ENCODE measurements at places on chromosomes 12 and 14. TPM values are rescaled to one million over a fixed set of nuclear protein-coding genes. Genes with fewer than 3 reads are reported as not detected.

DNA sequence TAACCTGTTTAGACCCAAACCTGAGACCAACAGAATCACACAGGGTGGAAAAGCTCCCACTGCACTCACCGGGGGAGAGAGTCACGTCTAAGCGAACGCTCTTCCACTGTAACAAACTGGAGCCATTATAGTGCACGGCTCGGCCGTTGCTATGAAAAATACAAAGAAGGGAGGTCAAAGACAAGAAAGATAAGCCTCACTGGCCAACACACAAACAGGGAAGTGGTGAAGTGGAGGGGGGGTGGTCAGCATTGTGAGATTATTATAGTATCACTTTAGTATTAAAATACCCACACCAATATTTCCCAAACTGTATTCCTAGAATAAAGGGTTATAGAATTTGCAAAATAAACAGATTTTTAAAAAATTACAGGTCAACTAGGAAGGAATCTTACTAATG lies 90.9 kb downstream of the TRAFD1 start:
- DNase-seq: no peak

- no peak for DNase-seq
Observed at GRCh38 chr12:4957761-4958160, 48.1 kb downstream of the KCNA1 start.

SAV1 gene
- 16.3 TPM for total RNA-seq

GRCh38 chr12:130747867-130748740 lies 32.0 kb upstream of the RIMBP2 start:
- peak; percentile 89 for DNase-seq

SPTB gene
- total RNA-seq: 0.42 TPM

DNA sequence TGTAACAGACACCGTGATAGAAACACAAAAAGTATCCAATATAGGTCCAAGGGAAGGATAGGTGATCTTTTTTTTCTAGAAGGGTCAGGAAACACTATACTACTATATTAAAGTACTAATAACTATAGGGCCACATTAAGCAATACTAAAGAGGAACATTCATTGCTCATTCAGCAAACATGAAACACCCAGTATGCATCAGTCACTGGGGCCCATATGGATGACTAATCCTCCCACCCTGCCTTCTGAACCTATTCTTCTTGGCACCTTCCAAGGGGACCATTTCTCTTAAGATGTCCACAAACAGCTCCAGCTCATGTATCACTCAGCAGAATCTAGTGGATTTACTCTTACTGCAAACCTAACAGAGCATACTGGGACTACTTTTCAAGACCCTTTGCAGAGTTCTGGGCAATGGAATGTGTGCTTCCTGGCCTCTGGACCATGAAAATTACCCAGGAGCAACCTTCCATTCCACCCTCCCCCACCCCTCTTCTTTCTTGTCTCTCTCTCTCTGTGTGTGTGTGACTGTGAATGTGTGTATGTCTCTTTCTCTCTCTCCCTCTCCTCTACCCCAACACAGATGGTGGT lies 187.9 kb downstream of the EPS8 start:
- DNase-seq: no peak

DNA sequence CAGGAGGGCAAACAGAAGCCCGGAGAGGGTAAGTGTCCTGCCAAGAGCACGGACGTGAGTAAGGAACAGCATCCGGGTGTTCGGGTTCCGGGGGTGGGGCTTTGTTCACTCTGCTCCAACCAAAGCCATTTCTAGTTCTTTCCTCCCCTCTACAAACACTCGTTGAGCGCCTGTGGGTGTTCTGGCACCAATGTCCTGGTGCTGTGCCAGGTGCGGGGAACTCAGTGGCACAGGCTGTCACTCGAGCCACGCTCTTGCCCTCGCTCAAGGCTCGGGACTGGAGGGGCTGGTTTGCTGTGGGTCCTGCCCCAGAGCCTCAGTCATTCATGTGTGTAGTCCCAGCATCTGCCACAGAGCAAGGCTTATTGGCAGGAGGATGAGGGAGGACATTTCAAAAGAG lies 157.5 kb downstream of the CALM1 start:
- DNase-seq: no peak

- DNase-seq: peak; percentile 73
Observed at GRCh38 chr12:124480469-124481256, 86.7 kb downstream of the NCOR2 start.

GRCh38 chr14:71115821-71116567 lies 208.7 kb downstream of the PCNX1 start:
- no peak for DNase-seq

SMOC1 gene
- 0.55 TPM for total RNA-seq

DNA sequence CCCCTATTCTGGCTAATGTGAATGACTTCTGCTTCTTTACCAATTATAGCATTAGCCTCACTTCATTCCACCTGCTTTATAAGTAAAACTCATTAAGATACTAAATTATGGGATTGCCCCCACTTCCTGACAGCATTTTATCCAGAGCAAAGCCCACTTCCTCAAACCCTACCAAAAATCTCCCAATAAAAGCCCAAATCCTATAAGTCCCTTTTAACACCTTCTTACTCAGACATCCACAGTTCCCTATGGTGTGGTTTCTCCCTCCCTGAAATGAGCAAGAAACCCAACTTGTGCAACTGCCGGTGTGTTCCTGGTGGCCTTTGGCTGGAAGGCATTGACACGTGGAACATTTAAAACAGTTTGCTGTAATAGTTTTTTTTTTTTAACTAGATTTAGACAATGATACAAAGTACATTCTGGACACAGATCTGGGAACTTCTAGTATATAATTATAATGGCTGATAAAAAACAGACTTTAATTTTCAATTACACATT lies 53.1 kb downstream of the BRMS1L start:
- DNase-seq: no peak

B4GALNT1 gene
- total RNA-seq: 0.34 TPM

GRCh38 chr14:88681755-88682494 lies 110.8 kb downstream of the EML5 start:
- no peak for DNase-seq

SLC15A5 gene
- total RNA-seq: not detected

DNA sequence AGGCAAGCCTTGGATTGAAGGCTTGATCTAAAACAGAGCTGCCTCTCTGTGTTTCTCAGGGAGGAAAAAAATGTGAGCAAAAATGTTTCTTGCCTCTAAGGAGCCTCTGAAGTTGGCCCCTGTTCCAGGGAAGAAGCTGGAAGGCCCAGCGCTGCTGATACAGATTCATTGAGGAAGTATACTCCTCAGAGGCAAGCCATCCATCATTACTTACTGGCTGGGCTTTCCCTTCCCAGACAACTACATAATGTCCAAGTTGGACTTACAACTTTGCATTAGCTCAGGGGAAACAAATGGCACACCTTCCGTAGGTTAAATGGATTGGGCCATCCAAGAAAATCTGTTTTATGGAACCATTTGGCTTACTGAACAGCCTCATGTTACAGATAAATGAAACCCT lies 263.7 kb upstream of the SEL1L start:
- DNase-seq: no peak

DNA sequence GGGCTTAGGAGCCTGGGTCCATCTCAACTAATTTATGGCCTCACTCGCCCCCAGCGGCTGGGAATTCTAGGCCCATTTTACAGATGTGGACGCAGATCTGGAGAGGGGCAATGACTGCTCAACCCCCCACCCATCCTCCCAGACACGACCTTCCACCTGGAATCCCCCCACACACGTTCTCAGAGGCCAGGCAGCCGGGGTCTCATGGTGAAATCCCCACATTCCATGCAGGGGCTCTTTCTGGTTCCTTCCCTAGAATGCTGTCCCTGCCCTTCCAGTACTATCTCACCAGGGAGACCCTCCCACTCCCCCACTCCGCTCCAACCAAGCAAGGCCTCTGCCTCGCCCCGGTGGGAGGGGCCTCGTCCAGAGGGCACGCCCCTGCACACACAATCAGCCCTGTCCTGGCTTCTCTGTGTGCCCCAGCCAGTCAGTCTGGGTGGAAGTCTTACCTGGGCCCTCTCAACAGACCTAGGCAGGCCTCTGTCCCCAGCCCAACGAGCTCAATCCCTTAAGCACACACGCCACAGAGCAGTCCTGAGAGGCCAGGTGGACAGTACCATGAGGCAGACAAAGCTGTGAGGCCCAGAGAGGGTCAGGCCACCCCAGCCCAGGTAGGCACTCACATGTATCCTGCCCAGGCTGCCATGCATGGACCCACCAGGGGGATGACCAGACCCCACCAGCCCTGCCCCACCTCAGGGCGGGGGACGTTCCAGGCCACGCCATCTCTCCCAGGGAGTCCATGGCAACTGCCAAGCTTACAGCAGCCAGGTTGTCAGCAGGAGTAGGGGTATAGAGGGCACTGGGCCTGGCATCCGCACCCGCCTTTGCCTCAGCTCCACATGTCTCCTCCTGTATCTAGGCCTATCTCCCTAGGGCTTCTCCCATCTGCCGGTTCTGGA lies 1.3 kb upstream of the ANKRD9 start:
- peak; percentile 90 for DNase-seq

DNA sequence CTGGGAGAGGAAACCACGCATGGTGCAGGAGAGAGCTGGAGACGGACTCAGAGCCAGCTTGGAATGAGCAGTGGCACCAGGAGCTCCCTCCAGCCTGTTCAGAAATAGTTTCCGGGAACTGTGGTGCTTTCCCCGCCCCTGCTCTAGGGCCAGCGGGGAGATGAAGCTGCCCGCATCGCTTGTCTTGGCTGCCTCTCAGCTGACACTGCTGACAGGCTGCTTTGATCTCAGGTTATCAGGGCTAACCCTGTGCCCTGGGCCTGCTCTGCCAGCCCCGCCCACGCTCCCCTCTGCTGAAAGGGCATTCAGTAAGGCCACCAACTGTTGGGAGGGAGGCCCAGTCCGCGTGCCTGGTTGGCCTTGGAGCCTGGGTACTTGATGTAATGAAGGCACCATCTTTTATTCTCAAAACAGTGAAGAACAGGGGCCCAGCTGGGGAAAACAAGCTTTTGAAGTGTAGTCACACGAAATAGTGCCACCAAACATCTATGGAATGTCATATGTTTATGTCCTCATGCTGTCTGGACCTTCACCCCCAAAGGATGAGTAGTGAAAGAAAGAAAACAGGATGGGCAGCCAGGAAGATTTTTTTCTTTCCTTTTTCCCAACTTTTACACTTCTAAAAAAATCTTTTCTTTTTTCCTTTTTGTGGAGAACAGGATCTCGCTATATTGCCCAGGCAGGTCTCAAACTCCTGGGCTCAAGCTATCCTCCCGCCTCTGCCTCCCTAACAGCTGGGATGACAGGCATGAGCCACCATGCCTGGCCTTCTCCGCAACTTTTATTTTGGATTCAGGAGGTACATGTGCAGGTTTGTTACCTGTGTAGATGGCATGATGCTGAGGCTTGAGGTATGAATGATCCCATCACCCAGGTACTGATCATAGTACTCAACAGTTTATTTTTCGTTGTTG lies 115.9 kb upstream of the TBX3 start:
- DNase-seq: peak; percentile 35

ASPG gene
- 60.8 TPM for total RNA-seq

- no peak for DNase-seq
Observed at GRCh38 chr12:40831916-40832315, 139.7 kb downstream of the CNTN1 start.

CEP128 gene
- 5.6 TPM for total RNA-seq

STAB2 gene
- total RNA-seq: 2.0 TPM

DNA sequence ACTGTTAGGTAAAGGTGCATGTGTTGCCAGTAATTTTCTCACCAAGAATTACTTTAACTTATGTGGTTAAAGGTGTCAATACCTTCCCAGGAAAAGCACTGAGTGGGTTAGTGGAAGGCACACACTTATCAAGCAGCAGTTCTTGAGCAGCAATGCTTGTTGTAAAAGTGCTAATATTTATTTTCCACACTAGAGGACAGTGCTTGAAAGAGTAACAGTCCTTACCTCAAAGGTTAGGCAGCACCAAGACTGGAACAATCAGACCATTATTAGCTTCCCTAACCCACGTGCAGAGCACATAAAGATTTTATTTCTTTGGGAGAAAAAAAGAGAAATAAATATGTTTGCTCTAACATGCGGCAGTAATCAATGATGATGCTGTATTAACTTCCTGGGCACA lies 48.8 kb upstream of the KRR1 start:
- DNase-seq: no peak

ISM2 gene
- not detected for total RNA-seq

DNA sequence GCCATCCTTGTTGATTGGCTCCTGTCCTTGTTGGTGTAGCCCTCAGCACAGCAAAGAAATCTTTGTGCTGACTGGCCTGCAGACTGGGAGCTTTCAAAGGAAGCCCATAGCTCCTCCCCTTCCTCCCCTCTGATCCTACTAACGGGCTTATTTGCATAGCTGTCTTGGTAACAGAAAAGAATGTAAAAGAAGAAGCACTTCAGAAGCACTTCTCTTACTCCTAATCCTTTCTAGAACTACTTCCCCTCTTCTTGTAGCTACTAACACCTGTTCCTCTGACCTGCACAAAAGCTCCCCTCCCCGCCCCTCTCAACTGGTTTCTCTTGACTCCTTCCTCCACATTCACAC lies 14.3 kb upstream of the RIC8B start:
- DNase-seq: no peak

SYT10 gene
- 0.34 TPM for total RNA-seq

DNA sequence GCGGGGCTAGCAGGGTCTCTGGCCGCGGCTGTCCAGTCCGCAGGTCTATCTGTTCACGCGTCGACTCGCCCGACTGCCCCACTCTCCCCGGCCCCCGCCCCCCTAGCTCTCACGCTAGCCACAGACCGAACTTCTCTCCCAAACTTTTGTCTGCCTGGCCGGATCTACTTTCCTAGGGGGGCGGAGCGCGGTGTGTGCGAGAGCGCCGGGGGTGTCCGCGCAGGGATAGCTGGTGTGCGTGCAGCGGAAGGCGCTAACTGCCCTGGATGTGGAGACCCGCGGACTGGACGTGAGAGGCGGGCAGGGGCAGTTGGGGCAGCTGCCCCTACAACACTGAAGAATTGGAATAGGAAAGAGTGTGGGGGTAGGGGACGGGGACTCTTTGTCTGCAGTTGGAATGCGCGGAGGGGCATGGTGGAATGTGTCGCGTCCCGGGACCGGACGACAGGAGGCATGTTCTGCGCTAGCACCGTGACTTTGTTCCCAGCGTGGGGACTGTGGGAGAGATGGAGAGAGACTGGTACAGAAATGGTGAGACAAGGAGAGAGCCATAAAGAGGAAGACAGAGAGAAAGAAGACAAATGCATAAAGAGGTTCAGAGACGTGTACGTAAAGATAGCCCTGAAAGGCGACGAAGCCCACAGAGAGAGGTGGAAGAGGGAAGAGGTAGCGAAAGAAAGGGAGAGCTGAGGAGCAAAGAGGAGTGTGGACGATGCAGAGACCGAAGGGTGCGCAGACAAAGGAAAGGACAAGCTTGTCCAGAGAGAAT lies at the start of gene AJUBA:
Gene AJUBA (minus strand): TSS at position 75 of the 769 bp plus-strand sequence. CDS start 285 bp downstream, outside the sequence.
- DNase-seq: peak; percentile 88

GRCh38 chr12:109654357-109654756 lies 59.3 kb upstream of the FAM222A start:
- DNase-seq: no peak

- no peak for DNase-seq
Observed at GRCh38 chr12:121483949-121484348, 84.0 kb downstream of the RNF34 start.

- no peak for DNase-seq
Observed at GRCh38 chr12:53744751-53745150, 7.0 kb downstream of the CISTR start.
